ENCODE measurements at places on chromosomes 7 and 10.
A peak's percentile ranks its signal among the peaks of the same experiment; 100 is the strongest.

- no peak for DNase-seq
These were observed 6.5 kb upstream of the CRHR2 start for GRCh38 chr7:30688718-30689221.

DNA sequence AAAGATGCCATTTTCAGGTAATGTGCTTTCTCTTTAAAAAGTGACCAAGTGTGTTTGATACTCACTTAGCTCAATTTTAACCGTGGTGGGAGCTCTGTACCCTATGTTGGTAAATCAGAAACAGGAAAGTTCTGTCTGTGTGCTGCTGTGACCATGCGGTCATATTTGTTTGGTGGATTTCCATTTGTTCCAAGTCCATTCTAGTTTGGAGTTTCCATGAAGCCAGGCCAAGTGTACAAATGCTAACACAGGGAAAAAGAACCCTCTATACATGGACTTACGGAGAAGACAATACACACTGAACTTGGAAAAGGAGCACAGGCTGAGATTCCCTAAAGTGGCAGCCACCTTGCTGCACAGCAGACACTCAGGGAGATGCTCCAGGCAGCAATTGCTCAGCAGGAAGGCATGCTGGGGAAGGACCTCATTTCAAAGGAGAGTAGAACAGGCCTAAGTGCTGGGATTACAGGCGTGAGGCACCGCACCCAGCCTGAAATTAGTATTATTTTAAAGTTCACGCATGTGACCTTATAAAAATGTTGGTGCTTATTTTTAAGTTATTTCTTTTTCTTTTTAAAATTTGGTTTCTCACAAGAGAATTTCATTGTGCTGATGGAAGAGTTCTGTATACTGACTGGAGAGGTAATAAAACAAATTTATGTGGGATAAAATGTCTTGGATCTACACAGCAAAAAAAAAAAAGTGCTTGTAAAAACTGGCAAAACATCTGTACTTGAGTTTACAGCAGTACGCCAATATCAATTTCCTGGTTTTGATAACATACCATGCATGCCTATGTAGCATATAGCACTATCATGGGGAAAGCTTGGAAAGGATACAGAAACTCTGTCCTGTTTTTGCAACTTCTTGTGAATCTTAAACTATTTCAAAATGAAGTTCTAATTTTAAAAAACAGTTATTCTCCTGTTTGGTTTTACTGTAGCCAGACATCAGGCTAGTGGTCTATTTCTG lies 436.2 kb downstream of the KCNMA1 start:
- no peak for DNase-seq

DNA sequence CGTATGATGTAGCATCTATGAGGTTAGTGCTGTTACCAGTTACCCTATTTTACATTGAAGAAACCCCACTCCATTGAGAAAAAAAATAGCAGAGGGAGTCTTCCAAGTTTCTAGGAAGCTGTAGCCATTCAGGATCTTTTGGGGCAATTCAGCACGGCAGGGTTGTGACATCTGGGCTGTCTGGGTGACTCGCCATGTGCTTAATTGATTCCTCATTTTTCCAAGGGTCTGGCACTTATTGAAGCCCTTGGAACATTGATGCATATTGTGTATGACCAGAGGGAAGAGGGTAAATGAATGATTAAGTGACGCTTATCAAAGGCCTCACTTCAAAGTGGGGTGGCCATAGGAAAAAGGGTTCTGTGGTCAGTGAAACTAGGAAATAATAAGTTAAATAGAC lies 248.7 kb downstream of the ARHGAP12 start:
- DNase-seq = no peak

DNA sequence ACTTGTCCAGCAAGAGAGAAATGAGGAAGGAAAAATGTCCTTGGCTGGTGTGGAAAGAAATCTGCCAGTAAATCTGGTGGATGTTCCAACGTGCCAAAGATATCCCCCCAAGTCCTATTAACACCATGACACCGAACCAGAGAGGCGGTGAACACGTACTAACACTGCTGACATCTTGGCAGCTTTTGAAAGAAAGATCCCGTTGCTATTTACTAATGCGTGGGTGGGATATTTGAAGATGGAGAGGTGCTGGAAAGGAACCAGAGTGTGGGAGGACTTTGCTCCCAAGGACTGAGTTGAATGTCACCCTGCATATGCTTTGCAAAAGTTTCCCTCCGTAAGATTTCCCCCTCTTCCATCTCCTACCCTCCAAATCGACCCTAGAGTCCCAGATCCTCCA lies 7.9 kb downstream of the CCDC3 start:
- DNase-seq = no peak

- peak; percentile 18 for DNase-seq
These were observed 166.4 kb downstream of the C7orf25 start for GRCh38 chr7:42745357-42746059.

DNA sequence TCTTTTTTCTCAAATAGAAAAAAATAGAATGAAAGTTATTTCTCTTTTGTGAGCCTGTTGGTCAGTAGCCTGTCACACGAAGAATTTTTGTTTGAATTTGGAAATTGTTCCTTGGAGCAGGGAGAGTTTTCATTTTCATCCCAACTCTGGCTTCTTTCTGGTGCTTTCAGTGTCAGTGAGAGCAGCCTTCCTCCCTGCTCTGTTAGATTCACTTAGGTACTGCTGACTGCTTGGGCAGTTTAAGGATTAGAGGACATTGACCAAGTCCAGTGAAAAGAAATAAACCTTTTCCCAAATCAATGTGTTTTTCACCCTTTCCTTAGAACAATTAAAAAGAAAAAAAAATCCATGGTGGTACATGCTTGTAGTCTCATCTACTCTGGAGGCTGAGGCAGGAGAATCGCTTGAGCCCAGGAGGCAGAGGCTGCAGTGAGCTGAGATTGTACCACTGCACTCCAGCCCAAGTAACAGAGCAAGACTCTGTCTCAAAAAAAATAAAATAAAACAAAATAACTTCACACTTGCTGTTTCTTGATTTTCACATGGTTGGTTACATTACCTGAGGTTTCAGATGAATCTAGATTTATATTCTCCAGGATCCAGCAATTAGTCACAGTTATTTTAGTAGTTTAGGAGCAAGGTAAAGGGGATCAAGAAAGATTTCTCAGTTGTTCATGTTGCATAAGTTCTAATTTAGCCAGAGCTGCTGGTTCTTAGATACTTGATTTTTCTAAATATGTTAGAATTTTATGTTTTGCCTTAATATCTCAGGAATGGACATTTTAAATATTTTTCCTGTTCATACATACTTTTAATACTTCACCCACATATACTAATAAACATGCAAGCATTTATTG lies 63.1 kb downstream of the ZNRF2 start:
- DNase-seq = no peak

DNA sequence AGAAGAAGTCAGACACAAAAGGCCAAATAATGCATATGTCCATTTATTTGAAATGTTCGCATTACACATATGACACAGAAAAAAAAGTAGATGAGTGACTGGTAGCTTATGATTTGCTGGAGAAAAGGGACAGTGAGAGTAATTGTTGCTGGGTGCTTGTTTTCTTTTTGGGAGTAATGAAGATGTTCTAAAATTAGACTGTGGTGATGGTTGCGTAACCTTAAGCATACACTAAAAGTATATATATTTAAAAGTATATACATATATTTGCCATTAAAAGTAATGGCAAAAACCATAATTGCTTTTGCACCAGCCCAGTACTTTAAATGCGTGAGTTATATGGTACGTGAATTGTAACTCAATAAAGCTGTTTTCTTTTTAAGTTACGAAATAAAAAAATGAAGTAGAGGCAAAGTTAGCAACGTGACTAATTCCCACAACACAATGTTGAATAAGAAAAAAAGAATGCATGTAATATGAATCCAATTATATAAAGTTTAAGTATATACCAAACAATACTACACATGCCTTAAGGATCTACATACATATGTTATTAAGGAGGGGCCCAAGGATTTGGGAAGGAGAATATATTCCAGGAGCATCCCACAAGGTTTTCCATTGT lies 360.4 kb upstream of the CELF2 start:
- DNase-seq = no peak

- no peak for DNase-seq
These were observed 93.1 kb downstream of the ADARB2 start for GRCh38 chr10:1644191-1644711.

- no peak for DNase-seq
These were observed 6.2 kb downstream of the OPALIN start for GRCh38 chr10:96352582-96352981.

GRCh38 chr10:132511121-132512051 lies 26.2 kb upstream of the INPP5A start:
- DNase-seq = no peak

GRCh38 chr7:148940702-148941597 lies 56.9 kb upstream of the EZH2 start:
- peak; percentile 81 for DNase-seq

DNA sequence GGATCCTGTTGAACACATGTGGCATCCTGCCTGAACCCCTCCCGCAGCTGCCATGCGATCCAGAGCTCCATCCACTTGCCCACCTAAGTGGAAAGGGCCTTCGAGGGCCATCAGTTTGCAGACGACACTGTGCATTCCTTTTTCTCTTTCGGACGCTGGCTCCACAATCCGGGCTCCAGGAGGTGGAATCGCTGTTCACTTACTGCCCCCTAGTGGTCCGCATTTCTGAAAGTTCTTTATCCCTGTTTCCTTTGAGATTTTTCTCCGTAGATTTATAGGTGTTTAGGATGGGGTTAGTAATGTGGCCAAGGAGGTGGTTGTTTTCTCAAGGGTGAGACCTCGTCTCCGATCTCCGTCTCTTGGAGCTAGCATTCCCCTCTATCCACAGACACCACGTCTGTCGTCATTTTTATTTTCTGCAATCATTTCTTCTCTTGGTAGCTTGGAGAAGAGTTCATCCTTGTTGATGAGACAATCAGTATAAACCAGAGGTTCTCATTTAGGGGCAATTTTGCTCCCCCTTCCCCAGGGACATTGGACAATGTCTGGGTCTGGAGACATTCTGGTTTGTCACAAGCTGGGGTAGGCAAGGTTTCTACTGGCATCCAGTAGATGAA lies 204.6 kb downstream of the ARHGAP21 start:
- peak; percentile 62 for DNase-seq

GRCh38 chr10:76192151-76192550 lies 760.7 kb downstream of the LRMDA start:
- no peak for DNase-seq

GRCh38 chr10:113751181-113751732 lies at the start of gene PLEKHS1:
Gene PLEKHS1 (plus strand): TSS chr10:113751682. CDS start chr10:113755278, 3,596 bp downstream.
- no peak for DNase-seq

GRCh38 chr7:39624442-39624807 lies 1.1 kb downstream of the RALA start:
- no peak for DNase-seq

- DNase-seq = no peak
These were observed 95.0 kb downstream of the LSM5 start for GRCh38 chr7:32395168-32395567.

GRCh38 chr10:13774303-13774893 lies 187.6 kb downstream of the PRPF18 start:
- no peak for DNase-seq
